Substantia nigra (tissue), 51 donors: ENCODE measurements at places on chromosomes 2 and 18.

GRCh38 chr2:205673312-205673711, 9.0 kb upstream of the NRP2 start:
- no peak for DNase-seq

DNA sequence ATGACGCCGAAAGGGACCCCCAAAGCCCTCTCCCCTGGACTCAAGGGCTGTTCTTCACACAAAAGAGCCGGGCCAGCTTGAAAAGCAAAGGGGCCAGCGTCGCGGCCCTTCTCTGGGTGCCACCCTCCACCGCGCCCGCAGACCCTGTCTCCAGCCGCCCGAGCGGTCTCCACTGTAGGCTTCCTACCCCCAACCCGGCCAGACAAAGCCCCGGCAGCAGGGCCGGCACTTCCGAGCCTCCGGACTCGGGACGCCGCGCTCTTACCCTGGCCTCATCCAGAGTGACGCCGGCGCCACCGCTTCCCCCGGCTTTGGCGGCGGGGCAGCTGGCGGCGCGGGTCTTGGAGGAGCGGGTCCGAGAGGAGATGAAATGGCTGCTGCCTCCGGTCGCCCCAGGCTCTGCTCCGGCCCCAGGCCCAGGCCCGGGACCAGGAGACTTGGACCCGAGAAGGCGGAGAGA, 603 bp downstream of the ATAD2B start:
- DNase-seq = peak; percentile 41

GRCh38 chr2:240557101-240557751, 562 bp downstream of the ANKMY1 start:
- DNase-seq = no peak

- DNase-seq = no peak
Measured at GRCh38 chr18:41216341-41217003, 738.6 kb upstream of the PIK3C3 start.

GRCh38 chr18:66825347-66825746, 221.5 kb upstream of the CDH19 start:
- no peak for DNase-seq
